NCI-H1105 (cell line): ENCODE measurements at places on chromosomes 7 and 10.

- no peak for DNase-seq
Observed at GRCh38 chr7:107152011-107152410, 16.8 kb upstream of the HBP1 start.

- DNase-seq, result no peak
Observed at GRCh38 chr10:597976-598375, 91.5 kb downstream of the DIP2C start.

GRCh38 chr7:121872831-121873288, at the start of gene PTPRZ1:
Gene PTPRZ1 (plus strand): TSS chr7:121873161. CDS start chr7:121873500, 339 bp downstream.
- DNase-seq, result peak; percentile 25

- no peak for DNase-seq
Observed at GRCh38 chr7:125436220-125436619, 506.6 kb upstream of the POT1 start.

- no peak for DNase-seq
Observed at GRCh38 chr10:4280461-4281189, 495.6 kb upstream of the KLF6 start.

DNA sequence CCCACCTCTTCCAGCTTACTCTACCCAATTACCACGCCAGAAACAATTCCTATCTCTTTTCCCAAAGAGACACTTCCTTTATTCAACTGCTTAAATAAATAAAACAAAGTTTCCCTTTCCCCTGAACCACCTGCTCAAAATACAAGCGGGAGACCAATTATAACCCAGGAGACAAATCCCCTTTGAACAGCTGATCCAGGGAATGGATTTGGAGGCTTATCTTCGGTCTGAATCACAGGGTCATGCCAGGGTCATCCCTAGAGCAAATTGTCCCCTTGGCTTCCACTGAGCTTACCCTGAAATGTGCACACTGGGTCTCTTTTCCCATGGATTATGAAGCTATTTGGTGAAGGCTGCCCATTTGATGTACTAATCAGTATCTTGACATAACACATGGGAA, 99.9 kb upstream of the JAZF1 start:
- DNase-seq, result peak; percentile 8

GRCh38 chr7:20198260-20198659, 18.9 kb downstream of the MACC1 start:
- DNase-seq, result no peak

- DNase-seq, result no peak
Observed at GRCh38 chr7:43926798-43927123, 525 bp downstream of the UBE2D4 start.

GRCh38 chr7:114534953-114535352, 120.3 kb downstream of the FOXP2 start:
- DNase-seq, result no peak

DNA sequence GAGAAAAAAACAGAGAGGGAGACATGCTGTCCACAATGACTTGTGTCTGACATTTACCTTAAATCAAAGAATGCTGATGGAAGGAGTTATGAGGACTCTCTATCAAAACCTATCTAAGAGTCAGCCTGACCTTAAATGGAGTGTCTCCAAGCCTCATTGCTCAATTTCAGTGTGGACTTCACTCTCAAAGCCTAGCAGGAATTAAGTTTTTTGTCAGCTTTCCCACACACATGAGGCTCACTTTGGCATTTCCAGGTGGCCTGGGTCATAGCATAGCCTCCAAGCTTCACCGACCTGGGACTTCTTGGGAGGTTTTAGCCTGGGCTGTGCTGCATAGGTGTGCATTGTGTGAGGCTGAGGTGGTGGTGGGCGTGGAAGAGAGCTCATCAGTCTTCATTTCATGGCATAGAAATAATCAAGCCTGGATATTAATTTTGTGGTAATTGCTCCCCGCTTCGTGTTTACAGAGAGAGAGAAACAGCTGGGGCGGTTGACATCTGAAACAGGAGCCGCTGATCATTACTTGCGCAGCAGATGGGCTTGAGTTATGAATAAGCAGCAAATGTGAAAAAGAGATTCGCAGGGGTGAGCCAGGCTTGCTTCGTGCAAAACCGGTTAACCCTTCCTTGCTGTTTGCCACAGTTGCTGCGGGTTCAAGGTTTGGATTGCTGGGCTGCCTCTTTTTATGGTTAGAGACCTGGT, 647.8 kb downstream of the INHBA start:
- DNase-seq, result no peak

- DNase-seq, result no peak
Observed at GRCh38 chr7:121810831-121811672, 61.9 kb upstream of the PTPRZ1 start.

DNA sequence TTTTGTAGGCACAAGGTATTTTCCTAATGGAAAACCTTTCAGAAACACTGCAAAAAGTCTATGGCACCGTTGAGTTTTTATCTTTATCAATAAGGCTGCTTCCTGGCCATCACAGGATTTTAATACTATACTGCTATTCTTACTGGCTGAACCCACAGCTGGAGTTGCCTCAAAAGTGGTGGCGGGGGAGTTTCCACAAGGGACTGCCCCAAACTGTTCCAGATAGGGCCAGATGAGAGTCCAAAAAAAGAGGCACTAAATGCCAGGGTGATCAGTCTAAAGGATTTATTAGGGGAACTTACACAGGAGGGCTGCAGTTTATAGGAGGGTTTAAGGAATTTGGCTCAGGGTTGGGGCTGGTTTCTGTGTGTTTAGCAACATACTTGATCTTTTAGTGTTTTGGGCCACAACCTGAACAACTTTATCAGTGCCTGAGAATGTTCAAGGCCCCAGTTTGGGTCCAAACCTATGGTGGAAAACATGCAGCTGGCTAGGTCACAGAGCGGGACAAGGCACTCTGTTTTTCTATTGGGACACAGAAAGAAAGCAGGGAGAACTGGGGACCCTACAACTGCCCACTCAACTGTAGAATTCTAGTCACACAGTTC, 41.4 kb downstream of the STAM start:
- DNase-seq, result no peak

DNA sequence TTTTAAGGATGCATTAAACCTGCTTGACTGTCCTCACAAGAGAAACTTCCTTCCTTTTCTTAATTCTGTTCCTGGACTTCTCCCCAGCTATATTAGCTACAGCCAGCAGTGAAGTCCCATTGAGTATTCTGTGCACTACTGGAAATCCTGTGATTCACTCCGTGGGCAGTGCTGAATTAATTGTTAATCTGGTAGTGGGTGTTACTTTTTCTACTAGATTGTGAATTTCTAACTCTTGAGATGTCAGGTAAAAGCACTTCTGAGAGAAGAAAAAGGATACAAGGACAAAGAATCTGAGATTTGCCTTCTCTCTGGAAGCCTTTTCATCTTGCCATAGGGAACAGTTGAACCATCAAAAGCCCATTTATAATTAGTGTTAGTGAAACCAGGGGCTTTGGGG, 33.9 kb downstream of the CYCS start:
- DNase-seq, result no peak

DNA sequence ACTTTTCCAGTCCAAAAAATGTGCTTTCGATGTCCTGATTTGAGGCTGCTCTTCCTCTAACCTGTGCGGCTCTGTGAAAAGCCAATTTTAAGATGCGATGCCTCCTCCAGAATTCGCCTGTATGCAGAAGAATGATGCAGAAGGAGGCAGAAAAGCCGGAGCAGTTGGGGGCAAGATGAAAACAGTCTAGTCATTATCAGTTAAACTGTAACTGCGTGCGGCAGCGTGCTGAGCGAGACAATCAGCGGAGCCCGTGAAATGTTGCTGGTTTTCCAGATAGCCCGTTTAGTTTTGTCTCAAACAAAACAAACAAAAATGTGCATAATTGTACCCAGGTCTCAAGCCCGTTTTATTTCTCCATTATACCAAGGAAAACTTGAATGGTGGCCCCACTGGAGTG, 137.0 kb upstream of the FGFR2 start:
- DNase-seq, result no peak

- DNase-seq, result no peak
Observed at GRCh38 chr7:72445580-72445979, 33.4 kb upstream of the CALN1 start.

DNA sequence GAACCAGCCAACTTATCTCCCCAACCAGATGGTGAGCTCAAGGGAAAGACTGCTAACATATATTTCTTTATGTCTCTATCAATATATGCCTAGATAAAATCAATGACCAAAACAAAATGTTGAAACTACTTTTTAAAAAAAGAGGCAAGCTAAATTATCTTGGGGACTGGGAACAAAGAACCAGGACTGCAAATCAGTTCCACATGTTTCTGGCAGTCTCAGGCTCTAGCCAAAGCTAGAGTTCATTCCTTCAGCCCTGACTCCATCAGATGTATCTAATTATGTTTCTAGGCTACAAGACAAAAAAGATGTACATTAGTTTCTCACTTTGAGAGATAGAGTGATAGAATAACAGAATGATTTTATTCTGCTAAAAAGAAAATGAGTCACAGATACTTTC, 1290.3 kb upstream of the SORCS1 start:
- no peak for DNase-seq

GRCh38 chr10:127375461-127375860, 173.6 kb upstream of the NPS start:
- DNase-seq, result no peak

DNA sequence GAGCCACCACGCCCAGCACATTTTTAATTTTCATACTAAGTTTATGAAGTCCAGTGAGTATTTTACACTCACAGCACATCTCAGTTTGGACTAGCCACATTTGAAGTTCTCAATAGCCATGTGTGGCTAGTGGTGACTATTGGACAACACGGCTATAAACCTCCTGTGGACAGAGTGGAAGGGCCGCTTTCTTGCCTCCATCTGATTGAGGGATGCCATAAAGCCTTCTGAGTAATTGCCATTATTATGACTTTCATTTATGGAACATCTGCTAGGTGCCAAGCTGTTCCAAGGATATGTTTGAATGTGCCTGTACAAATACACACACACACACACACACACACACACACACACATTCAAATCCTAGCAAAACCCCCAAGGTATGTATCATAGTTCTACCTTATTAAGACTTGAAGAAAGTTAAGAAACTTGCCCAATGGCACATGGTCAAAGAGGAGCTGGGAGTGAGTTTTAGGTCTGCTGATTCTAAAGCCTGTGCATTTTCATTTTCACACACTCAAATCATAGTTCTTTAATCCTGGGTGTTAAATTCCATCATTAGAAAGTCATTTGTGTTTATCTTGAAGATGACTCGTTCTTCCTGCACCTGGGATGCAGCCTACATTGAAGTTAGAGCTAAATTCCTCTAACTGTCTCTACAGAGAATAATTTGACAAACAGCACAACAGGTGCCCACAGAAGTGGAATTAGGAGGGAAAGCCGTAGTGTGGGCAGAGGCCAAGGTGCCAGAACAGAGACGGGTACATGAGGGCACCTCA, 143.3 kb downstream of the PKD1L1 start:
- DNase-seq, result no peak

DNA sequence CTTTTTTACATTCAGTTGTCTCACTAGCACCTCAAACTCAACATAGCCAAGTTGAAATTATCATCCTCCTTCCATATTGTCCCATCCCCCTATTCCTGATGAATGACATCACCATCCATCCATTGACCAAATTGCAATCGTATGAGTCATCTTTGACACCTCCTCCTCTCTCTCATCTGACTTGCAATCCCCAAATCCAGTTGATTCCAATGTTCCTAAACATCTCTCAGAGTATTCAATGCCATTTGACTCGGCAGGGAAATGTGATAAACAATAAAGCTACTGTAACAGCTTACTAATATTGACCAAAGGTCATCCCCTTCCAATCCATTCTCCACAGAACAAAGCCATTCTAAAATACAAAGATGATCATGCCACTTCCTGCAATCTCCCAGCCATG, 1047.8 kb downstream of the NRG3 start:
- no peak for DNase-seq

GRCh38 chr7:112122144-112122543, 84.1 kb downstream of the DOCK4 start:
- no peak for DNase-seq

GRCh38 chr10:75887992-75888680, 456.7 kb downstream of the LRMDA start:
- peak; percentile 53 for DNase-seq

GRCh38 chr10:5038733-5039132, 35.1 kb upstream of the AKR1C2 start:
- DNase-seq, result no peak
